ENCODE measurements at places on chromosomes 11 and 22. TPM values are rescaled to one million over a fixed set of nuclear protein-coding genes. Genes with fewer than 3 reads are reported as not detected.

Gene INS
- not detected for total RNA-seq

Gene ROBO4
- total RNA-seq = 39.8 TPM

GRCh38 chr11:98194611-98195010 lies 826.1 kb upstream of the CNTN5 start:
- no peak for DNase-seq
- no peaks in the 10 kb centered on the region for H3K4me1 ChIP-seq
- no peak overlapping the region for H3K27ac ChIP-seq
- no peak overlapping the region for H3K4me3 ChIP-seq

- DNase-seq = no peak
Observed at GRCh38 chr11:17263769-17264168, 12.8 kb upstream of the NUCB2 start.

DNA sequence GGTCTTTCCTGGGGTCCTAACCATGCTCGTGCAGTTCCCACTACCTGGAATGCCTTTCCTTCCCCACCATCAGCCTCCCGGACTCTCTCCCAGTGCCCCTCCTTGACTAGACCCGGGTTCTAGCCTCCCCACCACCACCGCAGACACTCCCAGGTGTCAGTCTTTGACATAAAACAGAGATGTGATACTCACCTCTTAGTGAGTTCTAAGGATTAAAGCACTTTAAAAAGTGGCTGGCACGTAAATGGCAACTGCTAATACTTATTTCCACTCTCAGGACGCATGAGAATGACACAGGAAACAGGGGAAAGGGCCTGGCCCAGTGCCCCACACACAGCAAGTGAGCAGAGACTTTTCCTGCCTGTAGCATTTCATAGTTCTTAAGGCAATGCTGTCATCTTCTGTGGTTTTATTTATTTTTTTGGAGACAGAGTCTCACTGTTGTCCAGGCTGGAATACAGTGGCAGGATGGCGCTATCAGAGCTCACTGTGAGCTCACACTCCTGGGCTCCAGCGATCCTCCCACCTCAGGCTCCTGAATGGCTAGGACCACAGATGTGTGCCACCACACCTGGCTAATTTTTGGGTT lies 1.9 kb upstream of the SLC25A45 start:
- no peak for DNase-seq
- peaks cover 8% of the 10 kb centered on the region for H3K36me3 ChIP-seq
- H3K27ac ChIP-seq = peak overlapping the region; percentile 98

DNA sequence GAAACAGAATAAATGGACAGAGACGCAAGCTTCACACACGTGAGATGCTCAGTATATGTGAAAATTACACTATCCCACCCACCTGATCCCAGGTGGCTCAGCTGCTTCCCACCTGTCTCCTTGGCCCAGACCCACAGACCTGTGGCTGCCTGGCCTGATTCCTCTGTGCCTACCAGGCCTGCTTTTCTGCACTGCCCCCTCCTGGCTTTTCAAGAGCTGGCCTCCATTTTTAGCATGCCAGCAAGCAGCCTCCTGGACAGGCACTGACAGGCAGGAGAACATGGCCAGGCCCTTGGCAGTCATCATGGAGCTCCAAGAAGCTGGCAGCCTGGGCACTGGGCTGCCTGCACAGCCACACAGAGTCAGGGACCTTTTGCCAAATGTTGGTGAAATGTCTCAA lies 79.5 kb upstream of the HMGXB4 start:
- DNase-seq = no peak
- H3K36me3 ChIP-seq = no peaks in the 10 kb centered on the region
- no peak overlapping the region for H3K27ac ChIP-seq
- no peaks in the 10 kb centered on the region for H3K4me1 ChIP-seq
- H3K27me3 ChIP-seq = no peaks in the 10 kb centered on the region
- no peak overlapping the region for H3K4me3 ChIP-seq
